ENCODE measurements at places on chromosomes 4 and X.

- DNase-seq = no peak
Measured at GRCh38 chrX:38999099-38999498, 197.8 kb downstream of the MID1IP1 start.

- no peak for DNase-seq
Measured at GRCh38 chr4:75736862-75737261, 12.5 kb downstream of the USO1 start.

- DNase-seq = peak; percentile 53
Measured at GRCh38 chrX:109441266-109441665, 40.6 kb downstream of the GUCY2F start.

- peak; percentile 27 for DNase-seq
Measured at GRCh38 chrX:137194164-137194563, 160.4 kb upstream of the GPR101 start.

GRCh38 chrX:110569506-110569905, 210.9 kb downstream of the RTL9 start:
- no peak for DNase-seq

DNA sequence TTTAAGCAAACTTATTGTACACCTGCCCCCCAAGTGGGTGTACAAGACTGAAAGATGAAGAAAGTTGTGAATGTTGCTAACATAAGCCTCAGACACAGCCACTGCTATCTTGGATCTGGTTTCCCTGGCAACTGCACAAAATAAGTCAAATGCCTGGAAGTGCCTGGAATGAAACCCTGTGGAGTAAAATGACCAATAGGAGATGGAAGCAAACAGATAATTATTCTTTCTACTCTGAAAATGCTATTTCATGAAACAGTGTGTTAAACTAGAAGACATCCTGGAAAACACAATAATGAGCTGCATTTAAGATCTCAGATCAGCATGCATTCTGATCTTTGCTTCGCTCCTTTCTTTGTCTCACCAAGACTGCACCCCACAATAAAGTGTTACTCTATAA, 1016.0 kb downstream of the ARAP2 start:
- no peak for DNase-seq

GRCh38 chr4:109183931-109184490, 118.4 kb downstream of the COL25A1 start:
- no peak for DNase-seq

DNA sequence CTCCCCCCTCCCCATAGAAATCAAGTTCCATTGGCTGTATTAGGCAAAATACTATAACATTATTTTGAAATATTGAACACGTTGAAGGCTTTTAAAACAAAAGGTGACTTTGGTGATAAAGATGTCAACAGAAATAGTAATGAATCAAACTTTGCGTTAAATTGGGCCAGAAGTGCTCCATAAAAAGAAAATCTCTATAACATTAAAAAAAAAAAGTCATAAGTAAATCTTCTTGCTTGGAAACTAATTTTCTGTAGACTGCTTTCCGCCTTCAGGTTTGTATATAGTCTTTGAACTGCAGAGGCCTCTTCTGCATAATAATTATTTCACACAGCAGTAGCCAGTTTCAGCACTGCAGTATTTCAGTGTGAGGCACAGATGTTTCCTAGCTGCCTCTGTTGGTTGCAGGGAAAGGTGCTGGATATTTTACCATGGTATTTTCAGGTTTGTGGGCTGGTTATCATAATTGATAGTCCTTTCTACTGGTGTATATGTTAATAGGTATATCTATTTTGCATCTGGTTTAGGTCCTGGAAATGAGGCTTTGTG, 158.9 kb downstream of the KDM6A start:
- no peak for DNase-seq

DNA sequence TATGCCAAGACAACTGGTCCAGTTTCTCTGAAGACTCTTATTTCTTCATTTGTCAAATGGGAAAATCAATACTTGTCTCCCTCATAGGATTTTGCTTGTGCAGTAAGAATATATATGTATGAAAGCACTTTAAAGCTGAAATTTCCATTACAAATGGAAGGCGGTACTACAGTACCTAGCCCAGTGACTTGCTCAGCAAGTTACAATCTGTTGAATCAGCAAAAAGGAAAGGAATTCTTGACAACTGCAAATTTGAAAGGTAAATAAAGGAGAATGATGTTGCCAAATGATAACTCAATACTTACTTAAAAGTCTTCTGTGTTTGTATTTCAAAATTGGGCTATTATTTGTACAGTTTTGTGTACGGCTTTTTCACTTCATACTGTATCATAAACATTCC, 71.1 kb downstream of the PKD2 start:
- DNase-seq = no peak

DNA sequence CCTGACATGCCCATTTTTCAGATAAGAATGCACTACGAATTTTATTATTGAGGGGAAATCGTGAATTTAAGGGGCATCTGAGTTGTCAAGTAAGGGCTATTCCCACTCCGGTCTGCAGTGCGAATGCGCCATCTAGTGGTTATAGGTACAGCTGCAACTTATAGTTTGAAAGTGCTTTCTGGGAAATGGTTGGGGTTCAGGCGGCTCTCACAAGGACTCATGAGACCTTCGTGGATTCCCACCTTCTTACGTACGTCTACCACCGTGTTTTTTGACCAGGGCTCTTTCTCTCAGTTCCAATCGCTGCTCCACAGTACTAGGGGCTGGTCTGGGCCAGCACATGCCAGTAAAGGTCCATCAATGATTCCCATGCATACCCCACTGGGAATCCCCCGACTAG, 12.3 kb downstream of the MSL3 start:
- DNase-seq = peak; percentile 63

DNA sequence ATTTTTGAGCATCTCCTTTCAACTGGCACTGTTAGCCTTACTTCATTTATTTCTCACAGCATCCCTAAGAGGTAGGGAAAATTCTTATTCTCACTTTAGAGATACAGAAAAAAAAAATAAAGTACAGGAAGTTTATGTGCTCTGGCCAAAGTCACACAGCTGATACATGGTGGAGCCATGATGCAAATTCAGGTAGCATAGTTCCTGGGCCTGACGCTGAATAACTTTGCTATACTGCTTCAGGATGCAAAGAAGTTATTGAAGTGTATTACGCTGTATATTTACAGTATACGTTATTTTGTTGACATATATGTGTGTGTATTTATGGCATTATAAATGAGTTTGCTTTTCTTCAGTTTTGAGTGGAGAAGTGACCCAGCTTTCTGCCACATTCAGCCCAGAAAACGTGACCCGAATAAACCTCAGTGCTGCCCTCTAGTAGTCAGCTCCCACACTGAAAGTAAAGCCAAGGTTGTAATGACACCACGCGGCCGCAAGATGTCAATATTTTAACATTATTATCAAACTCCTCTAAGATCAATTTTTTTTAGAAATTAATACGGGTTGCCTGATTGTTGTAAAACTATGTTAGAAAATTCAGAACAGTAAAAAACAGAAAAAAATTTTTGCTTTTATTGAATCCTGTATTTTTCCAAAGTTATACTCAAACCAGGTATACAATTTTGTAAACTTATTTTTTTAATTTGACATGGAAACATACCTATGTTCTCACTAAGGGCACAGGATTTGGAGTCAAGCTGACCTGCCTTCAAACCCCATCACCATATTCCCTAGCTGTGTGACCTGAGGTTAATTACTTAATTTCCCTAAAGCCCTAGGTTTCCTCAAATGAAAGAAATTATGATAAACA, 3.8 kb upstream of the GUCY2F start:
- peak; percentile 75 for DNase-seq

GRCh38 chr4:182492423-182492822, 249.2 kb downstream of the TENM3 start:
- DNase-seq = peak; percentile 7

DNA sequence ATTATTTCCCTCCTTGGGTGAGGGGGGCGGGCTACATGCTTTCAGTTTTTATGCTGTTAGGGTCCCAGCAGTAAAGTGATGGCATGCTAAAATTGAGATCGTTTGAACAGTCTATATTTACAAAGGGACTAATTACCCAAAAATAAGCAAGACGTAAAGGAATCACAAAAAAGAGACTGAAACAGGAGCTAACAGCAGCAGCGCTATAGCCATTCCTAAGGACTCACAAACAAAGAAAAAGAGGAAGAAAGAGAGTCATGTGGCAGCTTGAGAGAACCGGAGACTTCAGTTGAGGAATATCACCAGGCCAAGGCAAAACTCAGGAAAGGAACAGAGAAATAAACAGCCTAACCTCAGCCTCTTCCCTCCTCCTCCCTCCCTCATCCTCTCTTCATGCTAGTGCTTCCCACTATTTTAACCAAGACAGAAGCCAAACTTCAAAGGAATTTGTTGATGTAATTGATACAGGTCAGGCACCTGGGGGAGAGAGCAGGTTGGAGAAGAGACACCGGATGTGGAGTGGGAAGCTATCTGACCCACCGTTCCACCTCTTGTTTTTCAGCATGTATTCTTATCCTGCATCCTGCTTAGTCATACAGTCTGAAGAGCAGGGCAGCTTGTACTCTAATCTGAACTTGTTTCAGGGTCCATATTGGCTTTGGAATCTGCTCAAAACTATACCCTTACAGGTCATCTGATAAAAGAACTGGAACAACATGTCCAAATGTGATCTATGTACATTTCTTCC, 383.7 kb downstream of the NAF1 start:
- DNase-seq = no peak

DNA sequence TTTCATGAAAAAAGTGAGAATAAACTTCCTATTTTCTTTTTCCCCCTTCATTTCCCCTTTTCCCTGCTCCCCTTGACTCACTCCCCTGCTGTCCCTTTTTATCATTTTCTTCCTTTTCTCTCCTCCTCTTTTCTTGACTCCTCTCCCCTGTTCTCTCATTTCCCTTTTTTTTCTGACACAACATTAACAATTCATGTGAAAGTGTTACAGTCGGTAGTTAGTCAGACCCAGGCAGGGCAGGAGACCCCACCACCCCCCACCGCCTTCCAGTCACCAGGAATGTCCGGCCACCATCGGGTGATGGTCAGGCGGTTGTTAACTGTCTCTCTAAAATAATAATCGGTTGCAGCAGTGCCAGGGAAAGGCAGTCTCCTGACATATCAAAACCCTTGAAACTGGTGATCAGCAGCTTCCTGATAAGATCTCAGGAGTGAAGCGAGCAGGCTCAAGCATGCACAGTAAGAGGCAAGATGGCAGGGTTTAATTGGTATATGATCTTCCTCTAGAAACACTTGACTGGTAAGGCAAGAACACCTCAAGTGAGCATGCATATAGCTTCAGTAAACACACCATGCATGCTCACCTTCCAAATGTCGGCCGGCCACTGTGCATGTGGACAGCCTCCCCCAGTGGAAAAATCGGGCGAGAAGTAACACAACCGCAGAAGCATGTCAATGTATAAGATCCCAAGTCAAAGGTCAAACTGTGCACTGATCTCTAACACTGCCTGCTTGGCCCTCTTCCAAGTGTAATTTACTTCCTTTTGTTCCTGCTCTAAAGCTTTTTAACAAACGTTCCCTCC, 191.4 kb downstream of the NDST4 start:
- no peak for DNase-seq

DNA sequence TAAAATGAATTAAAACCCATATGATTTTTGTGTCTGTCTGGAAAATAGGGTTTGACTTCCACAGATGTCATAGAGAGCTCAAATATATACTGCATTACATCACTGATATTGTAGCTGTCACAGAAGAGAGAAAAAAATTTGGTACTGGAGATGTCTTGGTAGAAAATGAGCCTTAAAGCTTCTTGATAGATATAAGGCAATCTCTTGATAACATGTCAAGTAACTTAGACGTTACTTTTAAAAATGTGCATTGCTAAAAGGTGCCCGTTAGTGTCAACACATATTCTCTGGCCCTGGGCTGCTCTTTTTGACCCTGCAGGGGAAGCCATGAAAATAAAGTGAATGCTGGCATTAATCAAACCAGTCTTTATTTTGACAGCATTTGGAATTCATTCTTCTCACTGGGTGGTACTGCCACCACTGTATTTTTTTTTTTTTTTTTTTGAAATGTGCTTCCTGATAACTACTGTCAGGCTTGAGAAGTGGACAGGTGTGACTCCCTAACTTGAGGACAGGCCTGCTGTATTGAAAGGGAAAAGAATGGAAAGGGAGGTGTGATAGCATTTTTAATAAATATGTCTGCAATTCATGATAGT, 53.0 kb upstream of the RAPGEF2 start:
- no peak for DNase-seq

GRCh38 chrX:10906866-10907265, 204.3 kb upstream of the HCCS start:
- DNase-seq = no peak

DNA sequence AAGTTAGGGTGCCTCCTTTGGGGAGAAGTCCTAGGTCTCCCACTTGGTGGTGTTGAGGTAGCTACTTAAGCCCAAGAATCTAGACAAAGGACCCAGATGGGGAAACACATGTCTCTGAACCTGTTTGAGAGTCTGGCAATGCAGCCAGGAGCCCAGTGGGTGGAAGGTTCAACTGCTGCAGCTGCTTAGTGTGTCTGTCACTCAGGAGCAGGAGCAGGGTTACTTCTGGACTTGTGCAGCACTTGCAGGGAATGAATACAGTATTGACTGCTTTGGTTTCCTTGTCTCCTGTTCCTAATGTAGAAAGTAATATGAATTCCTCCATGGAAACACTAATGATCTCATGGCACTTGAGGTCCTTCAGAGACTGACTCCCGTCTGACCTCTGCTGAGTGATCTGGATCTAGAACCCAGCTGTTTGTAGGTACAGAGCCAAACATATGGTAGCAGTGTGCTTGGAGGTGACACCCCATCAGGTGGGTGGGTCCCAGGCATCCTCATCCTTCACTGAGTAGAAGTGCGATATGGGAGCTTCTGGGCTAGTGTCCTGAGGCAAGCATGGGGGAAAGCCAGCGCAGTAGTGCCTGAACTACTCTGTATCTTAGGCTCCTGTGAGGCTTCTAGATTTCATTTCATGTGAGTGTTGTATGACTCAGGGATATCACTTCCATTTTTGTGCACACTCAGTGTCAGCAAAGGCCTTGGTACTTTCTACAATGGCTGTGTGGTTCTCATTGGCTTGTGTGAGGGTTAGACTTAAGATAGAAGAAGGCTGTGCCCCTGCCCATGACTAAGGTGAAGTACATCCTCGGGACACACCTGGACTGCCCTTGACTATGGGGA, 85.0 kb upstream of the WDR1 start:
- no peak for DNase-seq

Measured in suppressor macrophage (primary cell).